Stimulated activated CD8-positive, alpha-beta memory T cell treated with anti-CD3 and anti-CD28 coated beads, Interleukin-4, amount 100 ng/mL, for 4 hours (primary cell): ENCODE measurements at places on chromosomes 6 and 20.

DNA sequence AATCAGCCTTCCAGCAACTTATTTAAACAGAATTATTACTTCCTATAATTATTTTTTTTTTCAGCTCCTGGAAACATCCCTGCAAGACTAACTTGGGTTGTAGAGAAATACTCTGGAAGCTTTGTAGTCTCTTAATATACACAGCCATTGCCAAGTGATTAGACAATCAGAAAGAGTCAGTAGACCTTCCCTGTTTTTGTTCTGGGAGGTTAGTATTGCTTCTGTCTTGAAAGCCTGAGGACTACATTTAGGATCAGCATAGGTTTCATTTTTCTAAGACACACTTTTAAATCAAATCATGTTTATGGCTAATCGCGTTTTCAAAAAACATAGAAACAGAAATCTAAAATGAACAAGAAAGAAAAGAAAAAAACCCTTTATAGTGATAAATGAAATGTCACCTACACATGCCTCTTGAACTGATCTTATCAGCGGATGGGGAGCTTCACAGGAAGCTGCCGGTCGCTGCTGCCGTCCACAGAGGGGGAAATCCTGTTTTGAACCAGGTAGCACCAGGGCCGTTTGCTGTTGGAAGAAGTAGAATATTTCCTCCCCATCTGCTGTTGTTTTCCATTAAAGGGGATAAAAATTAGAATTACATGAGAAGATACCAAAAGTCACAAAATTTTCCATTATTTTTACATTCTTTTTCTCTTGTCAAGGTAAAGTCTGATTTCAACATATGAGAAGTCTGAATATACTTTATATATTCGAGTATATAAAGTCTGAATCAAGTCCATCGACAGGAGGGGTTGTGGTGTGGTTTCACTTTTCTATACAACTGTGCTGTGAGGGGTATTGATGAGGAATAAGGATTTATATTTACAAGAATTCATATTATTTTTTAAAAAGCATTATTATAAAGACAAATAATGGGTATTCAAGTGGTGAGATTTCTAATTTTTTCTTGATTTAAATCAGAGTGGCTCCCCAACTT lies 94.6 kb downstream of the ARMC2 start:
- peak; percentile 23 for DNase-seq

DNA sequence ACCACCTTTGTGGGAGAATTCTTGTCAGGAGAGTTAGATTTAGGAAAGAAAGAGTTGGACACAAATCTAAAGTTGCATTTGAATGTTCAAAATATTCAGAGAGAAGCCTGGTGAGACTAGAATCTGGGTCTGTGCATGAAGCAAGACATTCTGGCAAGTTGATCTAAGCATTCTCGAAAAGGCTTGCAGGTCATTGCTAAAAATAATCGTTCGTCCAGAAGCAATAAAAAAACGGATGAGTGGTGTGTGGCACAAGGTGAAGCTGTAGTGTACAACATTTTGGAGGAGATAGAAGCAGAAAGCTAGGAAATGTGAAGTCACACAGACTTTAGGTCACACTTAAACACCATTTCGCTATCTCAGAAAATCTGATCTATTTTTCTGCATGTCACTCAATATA lies 114.9 kb upstream of the IFNGR1 start:
- no peak for DNase-seq

- no peak for DNase-seq
These were observed 273.8 kb upstream of the AGPAT4 start for GRCh38 chr6:161547617-161548016.

DNA sequence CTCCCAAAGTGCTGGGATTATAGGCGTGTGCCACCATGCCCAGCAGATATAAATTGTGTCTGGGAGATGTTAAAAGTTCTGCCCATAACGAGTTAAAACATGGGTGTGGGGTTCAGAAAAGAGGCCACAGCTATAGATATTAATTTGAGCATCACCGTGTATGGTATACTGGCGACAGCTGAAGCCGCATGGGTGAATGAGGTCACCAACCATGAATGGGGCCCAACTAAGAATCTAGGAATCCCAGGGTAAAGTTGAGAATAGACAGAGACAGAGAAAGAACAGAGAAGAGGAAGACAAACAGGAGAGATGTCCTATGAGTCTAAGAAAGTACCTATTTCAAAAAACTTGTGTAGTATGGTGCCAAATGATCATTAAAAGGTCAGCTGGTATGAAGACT lies 50.9 kb downstream of the ILRUN start:
- DNase-seq, result no peak

DNA sequence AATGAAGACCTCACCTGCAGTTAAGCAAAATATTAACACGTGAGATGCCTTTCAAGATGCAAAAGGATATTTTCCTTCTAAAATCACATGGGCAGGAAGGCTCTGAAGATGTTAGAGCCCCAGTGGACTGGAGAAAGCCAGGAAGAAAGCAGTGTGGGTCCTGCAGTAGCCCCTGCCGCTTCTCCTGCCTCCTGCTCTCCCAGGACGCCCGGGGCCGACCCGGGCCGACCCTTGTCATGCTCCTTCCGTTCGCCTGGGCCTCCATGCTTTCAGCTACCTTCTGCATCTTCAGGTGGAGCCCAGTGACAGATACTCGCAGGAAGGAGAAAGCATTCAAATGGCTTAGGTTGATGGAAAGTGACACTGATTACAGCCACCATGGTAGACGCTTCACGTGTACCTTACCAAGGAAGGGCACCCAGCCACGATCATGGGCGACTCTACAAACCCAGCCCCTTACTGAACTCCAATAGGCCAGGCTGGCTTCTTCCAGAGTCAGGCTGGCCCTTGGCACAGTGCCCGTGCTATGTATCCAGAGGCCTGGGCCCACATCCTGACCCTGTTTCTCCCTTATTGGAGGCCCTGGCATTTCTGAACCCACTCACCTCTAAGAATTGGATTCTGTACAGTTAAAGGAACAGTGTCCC lies 69.0 kb downstream of the TCP11 start:
- DNase-seq, result no peak

DNA sequence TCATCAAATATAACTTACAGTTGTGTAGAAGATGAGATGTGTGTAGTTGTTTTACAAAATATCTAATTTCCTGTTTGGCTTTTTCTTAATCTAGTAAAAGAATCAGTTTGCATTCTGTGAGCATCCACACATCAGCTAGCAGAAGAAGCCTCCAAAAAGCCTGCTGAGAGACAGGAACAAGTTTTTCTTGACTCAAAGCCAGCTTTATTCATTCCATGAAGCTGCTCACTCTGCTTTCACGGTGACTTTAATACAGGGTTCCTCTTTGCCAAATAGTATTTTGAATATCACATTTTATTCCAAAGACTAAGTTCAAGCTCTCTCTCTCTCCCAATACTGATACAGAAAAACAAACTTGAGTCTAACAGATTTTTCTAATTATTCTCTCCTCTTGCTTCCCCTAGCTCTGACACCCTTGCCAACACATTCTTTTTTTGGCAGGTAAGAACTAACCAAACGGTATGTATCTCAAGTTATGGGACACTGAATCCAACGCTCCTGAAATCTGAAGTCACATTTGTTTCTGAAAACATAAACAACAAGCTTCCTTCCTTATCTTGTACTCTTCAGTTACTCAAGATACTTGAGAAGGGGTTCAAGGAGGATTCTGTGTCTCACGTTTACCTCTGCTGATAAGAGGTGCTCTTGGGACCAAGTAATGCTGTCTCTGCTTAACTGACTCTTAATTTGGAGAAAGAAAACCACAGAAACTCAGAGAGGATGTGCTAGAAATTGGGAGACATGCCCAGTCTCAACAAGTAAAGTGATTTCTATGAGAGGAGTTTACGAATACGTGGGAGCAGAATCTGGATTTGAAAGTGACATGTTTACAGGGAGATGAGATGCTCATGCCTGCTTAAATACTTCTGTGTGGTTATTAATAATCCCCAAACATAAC lies 184.2 kb upstream of the SPTLC3 start:
- DNase-seq, result no peak

DNA sequence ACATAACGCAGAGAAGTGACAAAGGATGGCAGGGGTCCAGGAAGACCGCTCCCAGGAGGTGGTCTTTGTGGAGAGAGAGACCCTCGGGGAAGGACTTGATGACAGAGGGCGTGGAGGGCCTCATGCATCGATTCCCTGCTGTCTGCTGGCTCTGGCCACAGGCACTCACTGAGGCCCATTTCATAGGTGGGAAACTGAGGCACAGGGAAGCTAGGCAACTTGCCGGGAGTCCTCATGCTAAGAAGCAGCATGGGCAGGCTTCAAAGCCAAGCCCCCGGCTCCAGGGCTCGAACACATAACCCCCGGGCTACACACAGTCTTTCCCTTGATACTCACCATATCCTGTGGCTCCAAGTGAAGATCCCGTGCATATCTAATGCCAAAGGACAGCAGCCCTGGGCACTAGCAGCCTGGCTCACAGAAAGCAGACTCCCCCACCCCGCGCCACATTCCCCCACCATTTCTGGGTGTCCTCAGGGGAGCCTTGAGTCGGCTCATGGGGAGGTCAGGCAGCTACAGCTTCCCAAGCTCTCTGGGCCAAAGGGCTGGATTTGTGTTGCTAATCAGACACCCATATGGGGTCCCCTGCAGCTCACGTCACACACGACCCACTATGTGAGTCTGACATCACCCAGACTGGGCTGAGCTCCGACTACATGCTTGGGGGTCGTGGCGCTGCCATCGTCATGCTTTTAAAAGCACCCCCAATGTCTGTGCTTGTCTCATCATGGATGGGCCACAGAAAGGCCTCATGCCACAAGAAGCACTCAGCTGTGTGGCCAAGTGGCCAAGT lies 130.9 kb upstream of the PMEPA1 start:
- no peak for DNase-seq

GRCh38 chr6:111724505-111724904 lies 118.8 kb upstream of the TRAF3IP2 start:
- no peak for DNase-seq

DNA sequence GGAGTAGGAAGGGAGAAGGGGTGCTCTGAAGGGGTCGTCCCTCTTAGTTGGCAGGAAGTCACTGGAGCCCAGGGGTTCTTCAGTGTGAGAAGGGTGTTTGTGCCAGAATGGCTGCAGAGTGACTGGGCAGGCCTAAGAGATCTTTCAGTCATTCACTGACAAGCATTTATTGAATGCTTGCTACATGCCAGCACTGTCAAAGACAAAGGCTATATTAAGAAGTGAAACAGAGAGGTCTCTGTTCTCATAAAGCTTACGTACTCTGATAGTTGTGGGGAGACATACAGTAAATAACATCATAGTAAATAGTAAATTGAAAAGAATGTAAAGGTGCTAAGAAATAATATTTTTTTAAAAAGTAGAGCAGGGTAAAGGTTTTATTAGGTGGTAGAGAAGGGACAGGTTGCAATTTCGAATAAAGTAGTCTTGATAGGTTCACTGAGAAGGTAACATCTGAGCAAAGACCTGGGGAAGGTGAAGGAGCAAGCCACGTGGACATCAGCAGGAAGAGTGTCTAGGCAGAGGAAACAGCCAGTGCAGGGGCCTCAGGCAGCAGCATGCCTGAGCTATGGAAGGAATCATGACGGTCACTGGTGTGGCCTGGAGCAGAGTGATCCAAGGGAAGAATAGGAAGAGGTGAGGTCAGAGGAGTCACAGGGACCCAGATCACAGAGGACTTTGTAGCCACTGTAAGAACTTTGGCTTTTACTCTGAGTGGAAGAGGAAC lies 36.3 kb upstream of the RNF8 start:
- DNase-seq, result no peak

DNA sequence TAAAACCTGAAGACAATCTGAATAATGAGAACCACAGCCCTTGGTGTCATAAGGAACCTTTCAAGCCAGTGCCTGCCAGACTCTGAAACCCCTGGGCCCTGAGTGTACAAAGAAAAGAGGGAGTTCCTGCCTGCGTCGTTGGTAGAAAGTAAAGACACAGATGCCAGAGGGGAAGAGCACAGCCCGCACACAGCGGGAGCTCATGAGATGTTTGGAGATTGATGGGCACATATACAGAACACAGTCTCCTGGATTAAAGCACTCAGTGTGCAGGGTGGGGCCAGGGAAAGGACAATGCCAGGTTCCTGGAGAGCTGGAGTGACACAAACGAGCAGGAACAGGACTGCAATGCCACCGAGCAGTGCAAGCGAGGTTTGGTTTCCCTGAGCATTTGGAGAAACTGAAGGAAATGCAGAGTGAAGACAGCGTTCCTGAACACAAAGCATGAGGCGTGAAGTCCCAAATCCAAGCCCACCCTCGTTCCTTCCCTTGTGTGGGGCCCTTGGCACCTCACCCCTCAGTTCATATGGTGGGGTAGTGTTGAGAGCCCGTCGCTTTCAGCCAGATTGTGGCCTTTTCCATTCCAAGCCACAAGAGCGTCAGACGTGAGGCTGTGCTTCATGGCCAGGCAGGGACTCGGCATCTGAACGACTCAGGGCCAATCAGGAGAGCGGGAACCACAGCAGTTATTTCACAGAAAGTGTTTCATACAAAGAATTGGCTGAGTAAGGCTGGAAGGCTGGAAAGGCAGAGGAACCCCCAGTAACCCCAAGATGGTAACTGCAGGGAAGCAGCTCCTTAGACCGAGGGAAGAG lies 41.0 kb upstream of the RPS6KA2 start:
- DNase-seq, result no peak

DNA sequence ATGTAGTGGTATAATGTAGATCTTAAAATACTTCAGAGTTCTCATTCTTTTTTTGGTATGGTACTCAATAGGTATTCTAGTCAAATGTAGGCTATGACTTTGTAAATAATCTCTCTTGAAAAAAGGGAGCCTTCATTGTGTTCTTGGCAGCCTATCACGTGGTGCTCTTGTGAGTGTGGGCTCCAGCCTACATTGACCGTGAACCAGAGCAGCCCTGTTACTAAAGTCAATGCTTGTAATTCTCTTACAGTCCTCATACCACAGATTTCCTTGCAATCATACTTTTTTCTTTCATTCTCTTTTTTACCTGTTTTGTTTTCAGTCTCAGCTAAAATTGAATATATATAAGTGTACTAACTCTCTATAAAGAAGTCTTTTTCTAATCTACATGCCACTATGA lies 31.1 kb downstream of the ARID1B start:
- DNase-seq, result no peak

- DNase-seq, result no peak
These were observed 590 bp upstream of the MAP1LC3A start for GRCh38 chr20:34557936-34558319.

GRCh38 chr6:71289039-71289801 lies 609 bp downstream of the OGFRL1 start:
- DNase-seq, result no peak

DNA sequence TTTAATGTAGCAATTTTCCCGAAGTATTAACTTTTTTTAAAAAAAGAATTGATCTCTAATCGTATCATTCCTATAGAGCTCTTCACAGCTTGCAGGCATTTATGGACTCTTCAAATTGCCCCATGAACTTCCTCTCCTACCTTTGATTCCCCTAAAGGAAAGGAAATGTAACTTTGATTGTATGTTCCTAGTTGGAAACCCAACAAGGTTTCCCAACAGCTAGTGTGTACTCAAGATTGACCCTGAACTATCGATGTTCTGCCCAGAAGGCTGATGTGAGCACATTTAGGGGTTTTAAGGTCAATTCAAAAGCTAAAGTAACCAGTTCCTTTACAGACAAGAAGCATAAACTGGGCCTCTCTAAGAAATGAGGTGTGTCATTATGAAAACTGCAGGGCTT lies 491.7 kb downstream of the PTPRT start:
- no peak for DNase-seq

- no peak for DNase-seq
These were observed 22.9 kb downstream of the COL20A1 start for GRCh38 chr20:63315731-63316491.

- DNase-seq, result no peak
These were observed 45.3 kb upstream of the HDDC2 start for GRCh38 chr6:125346926-125347563.

GRCh38 chr6:53300656-53301551 lies 47.8 kb downstream of the ELOVL5 start:
- DNase-seq, result no peak

- DNase-seq, result no peak
These were observed 524.1 kb upstream of the NRSN1 start for GRCh38 chr6:23601811-23602345.
